ENCODE measurements at places on chromosomes 11 and 22.

- no peak for DNase-seq
Observed at GRCh38 chr11:13446444-13446843, 16.6 kb downstream of the BTBD10 start.

GRCh38 chr11:12812849-12813248 is 138.6 kb downstream of the TEAD1 start:
- DNase-seq, result no peak

GRCh38 chr11:121946514-121946913 is 169.5 kb downstream of the BLID start:
- no peak for DNase-seq

- no peak for DNase-seq
Observed at GRCh38 chr11:123518496-123519054, 88.5 kb downstream of the GRAMD1B start.

DNA sequence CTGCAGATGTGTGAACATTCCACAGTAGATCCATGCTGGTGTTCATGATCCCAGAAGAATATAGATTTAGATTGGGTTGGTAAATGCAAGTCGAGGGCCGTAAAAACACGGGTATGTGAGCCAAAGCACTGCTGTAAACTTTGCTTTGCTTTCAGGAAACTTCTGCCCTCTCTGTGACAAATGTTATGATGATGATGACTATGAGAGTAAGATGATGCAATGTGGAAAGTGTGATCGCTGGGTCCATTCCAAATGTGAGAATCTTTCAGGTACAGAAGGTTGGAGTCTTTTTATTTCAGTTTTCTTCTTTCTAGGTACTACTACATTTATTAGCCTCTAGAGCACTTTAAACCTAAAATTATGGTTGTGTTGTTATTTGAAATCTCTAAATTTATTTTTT is 36.2 kb upstream of the TTC36 start:
- DNase-seq, result no peak

DNA sequence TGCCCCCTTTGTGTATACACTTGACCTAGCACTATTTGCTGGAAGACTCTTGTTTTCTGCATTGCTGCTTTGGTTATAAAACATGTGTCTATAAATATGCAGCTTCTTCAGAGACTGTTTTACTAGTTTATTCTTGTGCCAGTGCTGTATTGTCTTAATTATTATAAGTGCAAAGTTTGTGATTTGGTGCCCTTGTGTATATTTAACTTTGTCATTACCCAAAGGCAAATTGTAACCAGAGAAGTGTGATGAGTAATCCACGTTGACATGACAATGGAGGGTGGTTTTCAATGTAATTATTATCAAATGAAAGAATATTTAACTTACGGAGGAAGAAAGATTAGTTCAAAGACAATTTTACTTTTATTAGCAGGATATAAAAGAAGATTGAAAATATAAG is 75.0 kb upstream of the PRODH start:
- DNase-seq, result no peak

- DNase-seq, result no peak
Observed at GRCh38 chr22:43516996-43517635, 105.3 kb downstream of the MPPED1 start.

DNA sequence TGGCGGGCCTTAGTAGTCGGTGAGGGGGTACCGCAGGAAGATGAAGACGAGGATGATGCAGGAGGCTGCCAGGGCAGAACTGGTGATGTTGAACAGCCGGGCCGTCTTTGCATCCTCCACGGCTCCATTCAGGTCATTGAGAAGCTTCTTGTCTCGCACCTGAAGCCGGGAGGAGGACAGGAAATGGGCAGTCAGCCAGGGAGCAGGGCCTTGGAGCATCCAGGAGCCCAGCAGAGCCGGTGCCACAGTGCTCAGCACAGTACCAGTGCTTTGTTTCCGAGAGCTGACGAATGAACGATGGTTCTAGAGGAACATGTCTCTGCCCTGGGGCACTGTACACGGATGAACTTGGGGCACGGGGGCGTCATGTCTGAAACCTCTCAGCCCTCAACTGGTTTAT is 15.1 kb downstream of the IFITM10 start:
- no peak for DNase-seq

- DNase-seq, result no peak
Observed at GRCh38 chr11:50080256-50080655, 47.6 kb downstream of the OR4C45 start.

DNA sequence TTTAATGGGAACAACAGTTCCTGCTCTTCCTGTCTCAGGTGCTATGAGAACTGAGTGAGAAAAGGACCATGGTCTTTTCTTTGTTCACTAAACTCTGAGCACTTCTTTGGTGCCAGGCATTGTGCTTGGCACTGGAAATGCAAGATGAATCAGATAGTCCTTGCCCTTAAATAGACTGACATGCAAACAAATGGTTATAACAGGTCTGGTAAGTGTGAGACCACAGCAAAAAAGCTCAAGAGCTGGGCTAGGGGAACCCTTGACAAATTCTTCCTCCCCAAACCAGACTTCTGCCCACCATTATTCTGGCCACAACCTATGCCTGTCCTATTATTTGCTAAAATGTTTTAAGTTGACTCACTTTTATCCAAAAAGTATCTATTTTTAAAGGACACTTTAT is 5.1 kb downstream of the SLC43A3 start:
- DNase-seq, result no peak

DNA sequence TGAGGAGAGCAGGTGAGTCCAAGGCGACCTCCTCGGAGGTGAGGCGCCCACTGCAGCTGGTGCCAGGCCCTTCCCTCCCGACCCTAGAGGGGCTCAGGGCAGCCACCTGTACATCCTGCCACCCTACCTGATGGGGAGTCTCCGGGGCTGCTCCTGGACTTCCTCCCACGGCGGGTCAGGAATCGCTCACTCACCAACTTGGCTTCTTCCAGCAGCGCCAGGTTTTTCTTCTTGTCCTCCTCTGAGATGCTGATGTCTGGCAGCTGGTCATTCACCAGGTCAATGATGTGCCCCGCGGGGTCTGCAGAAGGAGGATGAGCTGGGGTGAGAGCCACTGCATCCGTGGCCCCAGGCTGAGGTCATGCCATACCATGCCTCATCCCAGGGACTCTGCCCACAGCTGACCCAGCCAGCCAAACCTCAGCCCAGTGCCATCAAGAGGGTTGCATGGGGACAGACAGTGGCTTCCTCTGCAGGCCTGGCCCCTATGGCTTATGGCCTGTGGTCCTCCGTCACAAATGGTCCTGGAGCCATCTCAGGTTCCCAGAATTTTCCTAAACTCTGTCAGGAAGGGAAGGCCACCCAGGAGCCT is 61.0 kb upstream of the LYVE1 start:
- DNase-seq, result no peak

DNA sequence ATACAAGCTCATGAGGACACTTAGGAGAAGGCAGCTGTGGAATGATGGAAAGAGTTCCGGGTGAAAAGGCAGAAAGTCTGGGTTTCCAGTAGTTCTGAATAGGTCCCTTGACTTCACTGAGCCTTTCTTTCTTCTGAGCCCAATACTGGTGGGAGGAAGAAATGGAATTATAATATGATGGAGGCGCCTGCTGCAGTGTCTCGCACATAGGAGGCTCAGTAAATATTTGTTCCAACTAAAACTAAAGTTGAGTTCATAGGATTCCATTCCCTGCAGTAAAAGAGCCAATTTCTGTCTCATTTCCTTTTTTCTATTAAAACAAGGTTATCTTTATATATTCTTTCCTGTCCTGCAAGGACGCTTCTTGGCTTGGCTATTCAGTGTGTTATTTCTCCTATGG is 5.2 kb upstream of the CLMP start:
- DNase-seq, result no peak

DNA sequence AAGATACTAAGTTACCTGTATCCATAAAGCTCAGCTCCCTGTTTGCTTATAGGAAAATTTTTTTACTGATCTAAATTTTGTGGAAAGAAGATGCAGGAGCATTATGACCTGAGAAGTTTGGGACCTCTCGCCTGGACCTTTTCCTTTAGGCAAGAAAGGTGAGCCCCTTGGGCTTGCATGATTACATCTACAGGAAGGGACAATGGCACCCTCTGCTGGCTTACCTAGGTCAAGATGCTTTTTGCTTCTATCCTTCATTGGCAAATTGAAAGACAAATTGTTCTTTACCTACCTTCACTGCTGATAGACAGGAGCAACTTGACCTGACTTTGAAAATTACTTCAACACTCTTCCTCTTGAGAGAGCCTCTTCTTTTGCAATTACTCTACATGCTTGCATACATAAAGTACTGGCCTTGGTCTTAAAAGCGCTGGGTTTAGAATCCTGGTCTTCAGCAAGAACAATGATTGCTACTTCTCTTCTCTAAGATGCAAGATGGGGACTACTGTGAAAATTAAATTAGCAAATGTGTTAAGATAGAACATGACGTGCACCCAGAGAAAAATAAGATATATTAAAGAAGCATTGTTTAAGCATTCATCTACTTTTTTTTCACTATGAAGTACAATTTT is 147.2 kb downstream of the TRPC6 start:
- DNase-seq, result peak; percentile 40

GRCh38 chr22:32375678-32376450 is 18.2 kb downstream of the RFPL3 start:
- no peak for DNase-seq

- no peak for DNase-seq
Observed at GRCh38 chr11:40023724-40024123, 1435.7 kb downstream of the LRRC4C start.

- DNase-seq, result no peak
Observed at GRCh38 chr11:119739021-119739703, 10.2 kb upstream of the NECTIN1 start.

DNA sequence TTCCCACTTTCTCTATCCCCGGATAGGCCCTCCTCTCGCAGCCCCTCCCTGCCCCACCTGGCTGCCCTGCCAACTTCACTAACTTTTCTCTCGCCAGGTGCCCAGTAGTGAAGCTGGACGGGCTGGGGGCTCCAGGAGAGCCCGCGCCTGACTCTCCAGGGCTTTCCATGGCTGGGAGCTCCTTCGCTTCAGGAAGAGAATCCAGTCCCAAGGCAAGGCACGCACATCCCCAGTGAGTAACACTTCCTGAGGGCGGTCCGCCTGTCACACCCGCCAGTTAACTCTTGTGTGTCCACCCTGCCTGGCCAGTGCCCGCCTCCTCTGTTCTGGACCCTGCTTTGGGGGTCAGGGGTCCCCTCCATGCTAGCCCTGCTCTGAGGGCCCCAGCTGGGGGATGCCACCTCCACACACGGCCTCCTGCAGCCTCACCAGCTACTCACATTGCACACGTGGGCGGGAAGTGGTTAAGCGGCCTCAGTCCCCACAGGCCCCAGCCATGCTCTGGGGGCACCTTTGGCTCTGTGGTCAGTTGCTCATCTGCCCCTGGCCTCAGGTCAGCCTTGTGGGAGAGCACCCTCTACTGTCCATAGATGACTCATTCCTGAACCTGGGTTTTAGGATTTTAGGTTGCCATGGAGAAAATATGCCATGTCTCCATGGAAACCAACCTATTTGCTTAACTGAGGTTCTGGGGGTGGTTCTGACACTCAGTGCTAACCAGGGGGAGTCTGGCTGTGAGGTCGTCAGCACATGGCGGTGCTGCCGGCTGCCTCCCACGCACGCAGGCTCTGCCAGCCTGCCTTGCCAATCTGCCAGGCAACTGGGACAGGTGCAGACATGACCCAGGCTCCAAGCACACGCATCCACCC is at the start of gene RIN1:
RIN1 (minus strand) TSS at position 201 of the 869 bp plus-strand sequence; CDS start at position 169, 32 bp downstream.
- peak; percentile 86 for DNase-seq

- no peak for DNase-seq
Observed at GRCh38 chr11:82937554-82937953, 36.0 kb downstream of the DDIAS start.

GRCh38 chr11:15585602-15586331 is 471.0 kb downstream of the INSC start:
- DNase-seq, result no peak

DNA sequence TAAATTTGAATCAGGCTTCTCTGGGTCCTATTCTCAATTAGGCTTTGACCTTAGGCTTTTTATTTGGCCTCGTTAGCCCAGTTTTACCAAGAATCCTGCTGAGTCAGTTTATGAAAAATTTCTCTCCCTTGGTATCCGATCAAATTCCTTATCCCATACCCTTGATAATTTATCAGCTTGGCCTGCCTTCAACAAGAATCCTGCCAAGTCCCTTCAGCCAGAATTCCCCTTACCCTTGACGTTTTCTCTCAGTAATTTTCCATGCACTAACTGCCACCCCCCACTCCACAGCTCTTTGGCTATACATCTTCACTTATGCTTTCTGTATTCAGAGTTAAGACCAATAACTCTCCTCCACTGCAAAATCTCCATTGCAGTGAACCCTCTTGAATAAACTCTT is 811.0 kb upstream of the CCDC90B start:
- no peak for DNase-seq

DNA sequence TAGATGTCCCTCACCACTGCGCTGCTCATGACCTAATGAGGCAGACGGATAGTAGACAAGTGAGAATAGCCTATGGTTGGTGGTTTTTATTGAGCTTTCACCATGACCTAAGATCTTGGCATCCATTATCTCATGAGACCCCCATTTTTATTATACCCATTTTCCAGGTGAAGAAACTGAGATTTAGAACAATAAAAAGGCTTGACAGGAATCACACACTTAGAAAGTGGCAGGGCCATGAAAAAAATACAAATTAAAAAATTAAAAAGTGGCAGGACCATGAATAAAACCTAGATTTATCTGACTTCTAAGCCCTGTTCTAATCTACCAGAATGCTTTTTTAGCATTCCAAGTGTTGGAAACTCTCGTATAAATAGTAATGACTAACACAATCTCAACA is 1.1 kb downstream of the LRRC55 start:
- DNase-seq, result no peak

GRCh38 chr11:16239141-16240105 is 116.9 kb downstream of the SOX6 start:
- DNase-seq, result no peak
